ENCODE measurements at places on chromosomes 2 and 18.

DNA sequence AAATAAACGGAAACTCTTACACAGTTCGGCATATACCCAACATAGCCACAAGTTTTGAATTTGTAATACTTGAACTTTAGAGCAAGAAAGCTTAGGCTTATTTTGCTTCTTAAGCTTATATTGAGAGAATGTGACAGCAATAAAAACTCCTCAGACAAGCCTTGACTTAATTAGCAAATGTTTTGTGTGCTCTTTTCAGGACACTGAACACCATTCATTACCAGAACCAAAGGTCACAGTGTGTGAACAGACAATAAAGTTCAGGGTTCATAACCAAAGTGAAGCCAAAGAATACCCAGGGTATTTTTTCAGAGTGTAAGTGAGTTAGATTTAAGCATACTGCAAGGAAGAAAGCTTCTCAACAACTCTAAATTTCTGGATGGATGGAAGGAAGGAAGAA lies 605.8 kb downstream of the METTL4 start:
- no peak for DNase-seq

GRCh38 chr2:122244598-122245229 lies 489.3 kb downstream of the TSN start:
- DNase-seq = no peak

DNA sequence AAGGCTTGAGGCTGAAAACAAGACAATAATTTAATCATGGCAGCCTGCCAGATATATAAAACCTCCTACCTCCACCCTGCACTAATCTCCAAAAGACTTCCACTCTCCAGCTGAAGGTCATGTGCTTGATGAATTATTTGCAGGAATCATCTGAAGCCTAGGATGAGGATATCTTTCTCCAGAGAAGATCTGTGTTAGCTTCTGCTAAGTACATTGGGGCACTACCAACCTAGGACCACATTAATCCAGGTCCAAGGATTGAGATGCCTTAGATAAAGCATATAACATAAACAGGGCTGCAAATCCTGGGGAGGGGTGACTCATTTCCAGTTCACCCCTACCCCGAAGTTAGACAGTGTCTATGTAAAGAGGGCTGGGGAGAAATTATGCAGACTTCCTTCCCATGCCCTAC lies 80.5 kb upstream of the FRZB start:
- no peak for DNase-seq

- no peak for DNase-seq
These were observed 50.4 kb downstream of the CYP26B1 start for GRCh38 chr2:72097276-72097675.

DNA sequence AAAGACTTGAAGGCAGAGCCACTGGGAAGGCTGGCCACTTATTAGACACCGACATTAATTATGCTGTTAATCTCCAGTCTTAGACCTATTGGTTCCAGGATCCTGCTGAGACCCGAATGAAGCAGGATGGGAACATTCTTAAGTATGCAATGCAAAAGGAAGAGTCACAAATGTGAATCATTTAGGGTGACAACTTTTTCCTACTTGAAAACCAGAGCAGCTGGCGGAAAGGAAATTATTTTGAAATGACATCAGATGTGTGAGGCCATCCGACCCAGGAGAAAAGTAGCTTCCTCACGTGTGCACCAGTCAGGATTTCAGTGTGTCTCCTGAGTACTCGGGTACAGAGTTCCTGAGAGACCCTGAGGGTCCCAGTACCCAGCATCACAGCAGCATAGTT lies 222.9 kb upstream of the NCKAP5 start:
- DNase-seq = no peak

DNA sequence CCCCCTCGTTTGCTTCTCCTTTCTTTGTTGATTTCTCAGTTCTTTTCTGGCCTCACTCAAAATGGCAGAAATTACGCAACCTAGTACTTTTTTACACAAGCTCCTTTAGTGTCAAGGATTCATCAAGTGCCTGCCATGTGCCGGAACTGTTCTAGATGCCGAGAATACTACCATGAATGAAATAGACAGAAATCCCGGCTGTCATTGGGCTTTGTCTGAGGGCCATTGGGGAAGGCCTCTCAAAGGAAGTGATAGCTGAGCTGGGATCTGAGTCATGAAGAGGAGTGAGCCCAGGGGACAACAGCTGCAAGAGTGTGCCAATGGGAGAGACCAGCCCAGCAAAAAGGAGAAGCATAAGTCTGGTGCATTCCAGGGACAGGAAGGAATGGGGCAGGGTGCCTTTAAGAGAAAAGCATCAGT lies 34.3 kb upstream of the PPP1CB start:
- DNase-seq = peak; percentile 81

DNA sequence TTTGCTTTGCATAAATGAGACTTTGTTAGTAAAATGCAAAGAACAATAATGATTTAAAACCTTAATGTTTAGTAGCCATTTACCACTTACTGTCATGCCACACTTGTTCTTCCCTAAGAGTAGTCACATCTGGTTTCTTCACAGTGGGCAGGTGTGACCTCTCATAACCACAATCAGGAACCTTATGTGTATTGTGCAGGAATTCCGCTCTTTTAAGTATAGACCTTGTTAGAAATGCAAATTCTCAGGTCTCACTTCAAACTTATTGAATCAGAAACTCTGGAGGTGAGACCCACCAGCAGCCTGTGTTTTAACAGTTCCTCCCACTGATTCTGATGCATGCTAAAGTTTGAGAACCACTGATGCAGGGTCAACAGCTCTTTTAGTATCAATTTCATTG lies 518.8 kb upstream of the MEX3C start:
- no peak for DNase-seq

DNA sequence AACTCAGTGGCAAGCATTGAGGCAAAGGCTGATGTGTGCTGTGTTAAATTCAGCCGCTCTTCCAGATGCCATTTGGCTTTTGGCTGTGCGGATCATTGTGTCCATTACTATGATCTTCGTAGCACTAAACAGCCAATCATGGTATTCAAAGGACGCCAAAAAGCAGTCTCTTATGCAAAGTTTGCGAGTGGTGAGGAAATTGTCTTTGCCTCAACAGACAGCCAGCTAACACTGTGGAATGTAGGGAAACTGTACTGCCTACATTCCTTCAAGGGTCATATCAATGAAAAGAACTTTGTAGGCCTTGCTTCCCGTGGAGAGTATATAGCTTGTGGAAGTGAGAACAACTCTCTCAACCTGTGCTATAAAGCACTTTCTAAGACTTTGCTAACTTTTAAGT lies 195.5 kb upstream of the RAB12 start:
- no peak for DNase-seq

- no peak for DNase-seq
These were observed 222.7 kb upstream of the PIK3C3 start for GRCh38 chr18:41732356-41732755.

DNA sequence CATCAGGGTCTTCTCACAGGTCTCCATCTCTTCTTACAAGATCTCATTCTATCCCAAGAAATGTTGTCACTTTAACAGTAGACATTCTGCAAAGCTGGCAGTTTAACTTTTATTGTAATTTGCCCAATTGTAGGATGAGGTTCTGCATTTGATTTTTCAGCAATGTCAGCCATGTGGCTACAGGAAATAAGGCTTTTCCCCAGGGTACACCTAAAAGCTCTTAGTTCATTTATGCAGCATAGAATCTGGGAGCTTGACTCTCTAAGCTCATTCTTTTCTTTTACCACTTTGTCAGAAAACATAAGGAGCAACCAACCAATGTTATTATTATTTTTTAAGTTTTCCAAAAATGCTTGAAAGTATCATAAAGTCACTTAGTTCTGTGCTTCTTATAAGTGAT lies 123.4 kb downstream of the CALCRL start:
- no peak for DNase-seq

DNA sequence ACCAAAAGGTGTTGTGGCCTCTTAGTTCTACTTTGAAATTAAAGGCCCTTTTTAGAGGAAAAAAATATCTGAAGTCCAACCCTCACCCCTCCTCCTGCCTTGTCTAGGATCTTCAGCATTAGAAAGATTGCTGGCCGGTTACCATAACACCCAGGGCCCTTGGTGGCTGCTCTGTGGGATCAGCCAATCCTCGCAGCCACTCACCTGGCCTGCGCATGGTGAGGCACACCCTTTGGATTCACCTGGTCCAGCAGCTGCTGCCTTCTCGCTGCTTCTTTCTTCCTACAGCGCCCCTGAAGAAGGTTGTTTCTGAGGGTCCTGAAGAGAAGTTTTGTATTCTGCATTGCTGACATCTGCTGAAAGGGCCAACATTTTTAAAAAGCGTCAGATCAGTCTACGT lies 25.2 kb downstream of the DYTN start:
- no peak for DNase-seq

DNA sequence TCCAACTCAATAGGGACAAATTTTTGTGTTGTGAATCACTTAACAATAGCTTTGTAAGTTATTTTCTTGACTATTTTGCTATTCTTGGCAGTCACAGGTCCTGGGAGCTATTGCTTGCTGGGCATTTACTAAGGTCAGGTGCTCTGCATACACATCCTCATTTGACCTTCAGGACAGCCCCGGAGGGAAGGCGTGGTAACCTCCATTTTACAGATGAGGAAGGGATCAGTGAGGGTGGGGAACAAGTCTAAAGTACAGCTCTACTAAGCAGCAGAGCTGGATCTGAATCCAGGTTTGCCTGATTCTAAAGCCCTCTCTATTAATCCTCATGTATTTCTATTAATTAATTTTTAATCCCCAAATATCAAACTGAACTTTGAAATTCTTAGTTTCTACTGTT lies 58.8 kb downstream of the PTPN2 start:
- DNase-seq = no peak

DNA sequence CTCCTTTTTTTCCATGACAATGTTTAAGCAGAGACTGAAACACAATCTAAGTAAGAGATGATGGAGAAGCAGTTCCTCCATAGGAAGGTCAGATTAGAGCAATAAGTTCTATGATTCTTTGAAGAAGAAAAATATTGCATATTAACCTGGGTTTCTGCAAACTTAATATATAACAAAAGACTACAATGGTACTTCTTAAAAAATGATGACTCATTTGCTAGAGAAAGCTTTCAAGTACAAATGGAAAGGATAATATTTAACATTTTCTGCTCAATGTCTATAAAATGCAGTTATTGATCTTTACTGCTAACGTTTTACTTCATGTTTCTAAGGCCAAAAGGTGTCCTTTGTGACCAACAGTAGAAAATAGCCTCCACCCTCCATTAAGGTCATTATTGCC lies 158.6 kb downstream of the DOCK10 start:
- no peak for DNase-seq

DNA sequence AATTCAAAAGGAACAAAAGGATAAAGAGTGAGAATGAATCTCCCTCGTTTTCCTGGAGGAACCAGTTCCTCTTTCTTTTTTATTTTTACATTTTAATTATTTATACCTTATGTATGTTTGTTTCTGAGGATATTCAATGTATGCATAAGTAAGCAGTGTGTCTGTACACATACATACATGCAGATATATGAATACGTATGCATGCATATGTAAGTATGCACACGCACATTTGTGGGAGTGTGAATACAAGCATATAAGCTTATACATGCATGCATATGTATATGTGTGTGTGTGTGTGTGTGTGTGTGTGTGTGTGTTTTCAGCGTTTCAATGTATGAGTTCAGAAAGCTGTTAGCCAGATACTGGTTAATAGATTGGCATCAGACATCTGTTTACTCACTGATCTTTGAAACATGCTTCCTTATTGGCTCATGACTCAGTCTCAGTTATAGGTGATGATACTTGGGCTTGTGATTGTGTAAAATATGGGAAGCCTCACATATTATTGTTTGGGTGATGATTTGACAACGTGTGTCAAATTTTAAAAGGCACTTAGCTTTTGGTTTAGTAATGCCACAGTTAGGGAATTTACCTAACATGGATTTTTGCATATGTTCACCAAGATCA lies 279.7 kb upstream of the TRIB2 start:
- DNase-seq = no peak

DNA sequence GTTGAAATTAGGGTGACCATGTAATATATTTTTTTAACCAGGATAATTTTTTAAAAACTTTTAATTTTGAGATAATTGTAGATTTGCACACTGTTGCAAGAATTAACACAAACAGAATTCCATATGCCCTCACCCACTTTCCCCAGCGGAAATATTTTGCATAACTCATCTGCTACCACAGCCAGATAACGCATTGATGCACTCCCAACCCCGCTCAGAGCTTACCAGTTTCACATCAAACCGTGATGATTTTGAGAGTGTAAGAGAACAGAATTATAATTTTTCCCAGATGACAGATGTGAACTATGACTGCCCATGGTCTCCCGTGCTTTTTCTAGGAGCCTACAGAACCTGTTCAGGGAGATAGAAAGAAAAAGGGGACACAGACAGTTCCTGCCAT lies 35.2 kb upstream of the LDLRAD4 start:
- no peak for DNase-seq

GRCh38 chr2:160251569-160251968 lies 51.5 kb upstream of the ITGB6 start:
- DNase-seq = no peak

DNA sequence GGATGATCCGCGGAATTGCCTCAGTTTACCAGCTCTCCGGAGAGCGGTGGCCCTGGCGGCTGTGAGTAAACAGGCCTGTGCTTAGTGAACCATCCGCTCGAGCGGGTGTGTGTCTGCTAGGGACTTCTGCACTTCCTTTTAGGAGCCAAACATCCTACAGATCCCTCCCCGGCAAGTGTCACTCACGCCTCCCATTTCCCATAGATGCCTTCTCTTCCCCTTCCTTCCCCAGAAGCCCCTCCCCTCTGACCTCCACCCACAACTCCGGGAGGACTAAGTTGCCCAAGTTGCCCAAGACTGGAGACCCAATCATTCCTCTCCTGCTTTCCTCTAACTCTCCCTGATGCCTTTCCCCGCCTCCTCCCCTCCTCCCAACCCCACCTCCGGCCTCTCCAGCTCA lies 2.9 kb downstream of the C1QL2 start:
- DNase-seq = no peak

GRCh38 chr18:11585596-11585995 lies 23.8 kb upstream of the SLC35G4 start:
- DNase-seq = no peak

GRCh38 chr2:11963966-11964365 lies 217.5 kb downstream of the LPIN1 start:
- DNase-seq = no peak

- DNase-seq = peak; percentile 86
These were observed 91.6 kb downstream of the ACKR3 start for GRCh38 chr2:236661061-236661761.

GRCh38 chr2:196274387-196274809 lies 103.0 kb upstream of the STK17B start:
- DNase-seq = peak; percentile 54

DNA sequence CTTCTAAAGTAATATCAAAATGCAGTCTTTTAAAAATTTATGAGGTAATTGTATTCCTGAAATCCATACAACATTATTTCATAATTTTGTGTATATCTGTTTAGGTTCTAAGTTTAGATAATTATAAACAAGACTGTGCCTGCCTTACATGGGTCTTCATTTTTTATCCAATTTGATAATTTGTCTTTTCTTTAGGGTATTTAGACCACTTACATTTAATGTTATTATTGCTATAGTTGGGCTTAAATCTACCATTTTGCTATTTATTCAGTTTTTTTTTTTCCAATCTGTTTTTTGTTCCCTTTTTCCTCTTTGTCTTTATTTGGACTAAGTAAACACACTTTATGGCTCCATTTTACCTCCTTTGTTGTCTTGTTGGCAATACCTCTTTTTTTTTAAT lies 312.5 kb upstream of the MEX3C start:
- no peak for DNase-seq

Measured in SJSA1 (cell line).